ENCODE measurements at places on chromosomes 12 and 14. TPM values are rescaled to one million over a fixed set of nuclear protein-coding genes. Genes with fewer than 3 reads are reported as not detected.

NFE2 gene
- total RNA-seq = 0.72 TPM

TAS2R30 gene
- 1.4 TPM for total RNA-seq

DNA sequence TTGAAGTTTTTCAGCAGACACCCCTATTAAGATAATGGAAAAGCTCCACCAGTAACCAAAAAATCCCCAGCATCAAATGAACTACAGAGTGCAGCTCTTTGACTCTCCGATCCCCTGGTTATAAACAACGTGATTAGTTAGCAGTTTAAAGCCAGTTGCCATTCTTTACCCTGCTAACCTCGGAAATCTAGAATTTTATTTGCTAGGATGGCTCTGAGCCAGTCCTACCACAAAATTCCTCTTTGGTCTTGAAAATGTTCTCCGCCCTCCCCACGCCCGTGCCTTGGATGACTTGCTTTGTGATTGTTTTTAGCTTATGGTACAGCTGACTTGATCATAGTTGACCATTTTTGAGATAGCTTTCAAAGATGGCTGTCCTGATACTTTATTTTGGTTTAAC, 1.2 kb downstream of the KLHDC2 start:
- no peak for DNase-seq

DNA sequence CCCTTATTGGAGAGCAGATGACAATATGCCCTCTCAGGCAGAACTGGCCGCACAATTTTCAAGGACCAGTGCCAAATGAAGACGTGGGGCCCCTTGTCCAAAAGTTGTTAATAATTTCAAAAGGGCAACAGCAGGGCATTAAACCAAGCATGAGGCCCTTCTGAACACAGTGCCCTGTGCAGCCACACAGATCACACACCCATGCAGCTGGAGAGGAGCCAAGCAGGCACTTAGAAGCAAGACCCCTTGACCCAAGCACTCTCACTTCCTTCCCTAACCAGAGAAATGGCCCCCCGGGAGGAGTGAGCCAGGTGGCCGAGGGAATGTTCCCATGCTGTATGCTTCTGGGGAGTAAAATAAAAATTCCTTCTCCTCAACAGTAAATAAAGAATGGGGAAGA, 114.0 kb upstream of the TMPO start:
- DNase-seq = no peak

- DNase-seq = no peak
These were observed 21.5 kb upstream of the YARS2 start for GRCh38 chr12:32777159-32777558.

GRCh38 chr14:30906752-30907658, 32.6 kb downstream of the COCH start:
- DNase-seq = peak; percentile 17

GRCh38 chr14:101476258-101476915, 84.9 kb upstream of the DIO3 start:
- no peak for DNase-seq

DNA sequence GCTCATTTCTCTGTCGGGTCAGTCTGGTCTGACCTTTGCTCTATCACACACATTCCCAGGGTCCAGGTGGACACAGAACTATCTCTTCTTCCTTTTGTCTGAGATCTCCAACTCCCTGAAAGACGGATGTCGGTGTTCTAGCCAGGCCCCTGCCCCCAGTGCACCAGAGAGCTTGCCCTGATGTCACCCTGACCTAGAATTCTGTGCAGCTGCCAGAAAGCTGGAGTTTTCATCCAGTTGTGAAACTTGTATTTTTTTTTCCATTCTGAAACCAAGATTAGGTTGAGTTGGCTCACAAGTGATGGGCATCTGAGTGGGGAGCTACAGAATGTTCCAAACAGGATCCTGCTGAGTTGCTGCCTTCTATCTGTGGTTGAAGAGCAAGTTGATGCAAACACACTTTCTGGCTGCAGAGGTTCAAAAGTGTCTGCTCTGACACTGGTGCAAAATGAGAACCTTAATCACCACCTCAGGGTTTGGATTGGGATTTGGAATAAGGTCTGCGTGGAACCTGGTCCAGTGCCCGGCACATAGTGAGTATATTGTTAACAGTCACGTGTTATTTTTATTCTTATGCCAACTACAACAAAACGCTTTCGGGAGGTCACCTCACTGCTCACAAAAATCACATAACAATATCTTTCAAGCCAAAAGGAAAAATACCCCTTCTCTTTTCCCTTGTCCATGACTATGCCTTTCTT, 211.5 kb downstream of the SLC15A4 start:
- DNase-seq = no peak

DNA sequence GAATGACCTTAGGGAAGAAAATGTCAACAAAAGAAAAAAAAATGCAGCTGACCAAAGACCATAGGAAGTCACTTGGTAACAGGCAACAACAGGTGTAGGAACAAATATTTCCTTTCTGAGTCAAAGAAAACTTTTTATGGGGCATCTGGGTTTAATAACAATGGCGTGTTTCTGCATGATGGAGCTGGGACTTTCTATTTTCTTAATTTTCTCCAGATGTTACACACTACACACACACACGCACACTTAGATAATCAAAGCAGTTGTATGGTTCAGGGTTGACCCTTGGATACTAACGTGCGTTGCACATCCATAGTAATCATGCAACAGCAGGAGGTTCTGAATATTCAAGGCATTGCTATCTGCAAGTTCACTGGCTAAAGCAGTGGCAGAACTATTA, 47.9 kb upstream of the NTF3 start:
- DNase-seq = no peak
